ENCODE measurements at places on chromosomes 13 and 19.

DNA sequence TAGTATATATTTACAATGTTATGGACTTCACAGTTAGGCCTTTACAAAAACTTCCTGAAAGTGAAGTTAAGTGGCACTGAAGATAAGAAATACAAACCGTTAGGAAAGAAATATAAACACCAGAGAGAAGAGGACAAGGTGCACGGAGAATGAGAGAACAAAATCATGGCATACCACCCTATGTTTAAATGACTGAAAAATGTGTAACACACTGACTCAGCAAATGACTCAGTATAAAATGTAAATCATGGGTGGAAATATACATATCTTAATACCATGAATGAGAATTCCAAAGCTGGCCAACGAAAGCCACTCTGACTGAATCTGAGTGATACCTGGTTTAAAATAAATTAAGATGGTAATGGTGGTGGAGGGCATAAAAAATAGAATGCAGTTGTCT, 260.8 kb downstream of the DNAJC15 start:
- no peak for DNase-seq

- no peak for DNase-seq
These were observed 332.2 kb downstream of the OXGR1 start for GRCh38 chr13:96662036-96662435.

DNA sequence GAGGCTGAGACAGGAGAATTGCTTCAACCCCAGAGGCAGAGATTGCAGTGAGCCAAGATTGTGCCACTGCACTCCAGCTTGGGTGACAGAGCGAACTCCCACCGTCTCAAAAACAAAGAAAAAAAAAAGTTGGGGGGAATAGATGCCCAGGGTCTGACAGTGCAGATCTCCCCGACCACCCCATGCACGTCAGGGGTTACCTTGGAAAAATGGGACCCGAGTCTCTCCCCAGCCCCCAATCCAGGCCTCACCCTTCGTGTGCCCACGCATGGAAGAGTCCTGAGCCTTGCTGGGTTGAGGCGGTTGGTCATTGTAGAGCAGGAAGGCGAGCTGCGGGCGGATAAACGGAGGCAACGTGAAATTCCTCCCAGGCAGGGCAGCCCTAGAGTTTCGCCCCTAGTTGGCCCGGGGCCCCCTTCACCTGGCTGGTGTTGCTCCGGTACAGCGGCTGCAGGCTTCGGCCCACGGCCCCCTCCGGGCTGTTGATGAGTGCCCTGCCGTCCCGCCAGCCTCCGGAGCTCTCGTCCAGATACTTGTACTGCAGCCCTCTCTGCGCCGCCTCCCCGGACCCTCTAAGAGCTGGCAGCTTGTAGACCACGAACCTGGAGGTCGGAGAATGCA, 588 bp downstream of the DNASE2 start:
- no peak for DNase-seq

DNA sequence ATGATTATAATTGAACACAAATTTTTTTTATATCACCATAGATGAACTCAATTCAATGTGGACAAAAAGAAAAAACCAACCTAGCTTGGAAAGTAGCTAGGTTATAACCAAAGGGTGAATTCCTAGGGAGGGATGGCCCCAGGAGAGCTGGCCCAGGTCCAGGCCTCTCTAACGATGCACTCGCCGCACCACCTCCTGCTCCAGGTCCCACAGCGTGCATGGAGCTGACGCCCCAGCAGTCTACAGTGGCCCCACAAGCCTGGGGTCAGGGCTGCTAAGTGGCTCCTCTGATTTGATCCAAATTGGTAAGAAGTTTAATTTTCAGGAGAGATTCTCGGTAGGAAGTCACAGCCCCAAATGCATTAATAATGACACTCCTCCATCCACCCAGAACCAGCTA, 48.8 kb downstream of the TSHZ3 start:
- DNase-seq = no peak

DNA sequence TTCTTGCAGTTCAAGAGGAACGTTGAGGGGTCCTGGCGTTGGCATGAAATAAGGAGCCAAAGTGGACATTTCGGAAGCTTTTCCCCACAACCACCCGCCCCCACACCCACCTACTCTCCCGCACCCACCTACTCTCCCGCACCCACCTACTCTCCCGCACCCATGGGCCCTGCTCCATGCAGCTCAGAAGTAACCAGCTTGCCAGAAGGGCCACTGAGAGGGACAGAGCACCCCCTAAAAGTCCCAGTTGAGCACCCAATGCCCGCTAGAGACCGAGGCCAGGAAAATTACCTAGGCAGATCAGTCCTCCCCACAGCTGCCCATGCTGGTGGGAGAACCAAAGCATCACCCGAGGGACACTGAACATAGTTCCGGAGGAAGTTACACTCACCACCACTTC, 11.8 kb downstream of the VSTM2B start:
- no peak for DNase-seq

DNA sequence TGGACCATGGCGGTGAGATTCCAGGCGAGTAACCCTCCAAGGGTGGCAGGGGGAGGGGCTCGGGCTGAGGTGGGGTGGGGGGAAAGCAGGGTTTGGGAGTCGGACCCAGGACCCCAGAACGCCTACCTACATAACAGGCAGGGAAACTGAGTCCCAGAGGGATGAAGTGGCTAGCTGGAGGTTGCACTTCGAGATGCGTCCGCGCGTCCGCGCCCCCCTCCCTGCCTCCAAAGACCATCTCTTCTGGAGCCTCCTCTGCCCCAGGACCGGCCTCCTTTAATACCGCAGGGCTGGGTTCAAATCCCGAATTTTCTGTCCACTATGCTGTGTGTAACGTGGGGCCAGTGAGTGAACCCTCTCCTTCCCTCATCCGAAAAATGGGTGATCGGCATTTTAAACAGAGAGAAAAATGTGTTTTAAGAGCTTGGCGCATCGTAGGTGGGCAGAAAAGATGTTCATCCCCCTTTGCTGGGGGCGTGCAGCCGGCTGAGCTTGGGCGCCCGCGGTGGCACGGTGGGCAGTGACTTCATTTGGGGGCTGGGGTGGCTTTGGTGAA, 13.8 kb downstream of the TJP3 start:
- no peak for DNase-seq

- DNase-seq = no peak
These were observed 7.2 kb downstream of the ABHD13 start for GRCh38 chr13:108225440-108225839.
